ENCODE measurements at places on chromosomes 4 and X.
A peak's percentile ranks its signal among the peaks of the same experiment; 100 is the strongest.

DNA sequence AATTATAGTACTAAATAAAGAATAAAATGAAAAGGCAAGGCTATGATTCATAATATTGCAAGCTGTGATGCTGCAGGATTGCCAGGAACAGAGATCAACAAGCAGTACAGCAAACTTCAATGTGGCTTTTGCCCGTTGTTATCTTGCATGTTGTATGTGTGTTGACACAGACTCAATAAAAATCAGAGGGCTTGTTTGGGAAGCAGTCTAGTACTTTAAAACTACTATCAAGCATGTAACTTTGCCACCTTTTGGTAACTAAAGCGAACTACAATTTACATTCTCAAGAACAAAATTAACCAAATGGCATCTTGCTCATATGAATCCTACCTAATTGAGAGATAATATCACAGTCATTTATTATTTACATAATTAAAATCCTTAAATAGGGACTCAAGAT is 79.8 kb upstream of the GPM6A start:
- no peak for DNase-seq

GRCh38 chr4:7978489-7978888 is 38.8 kb upstream of the AFAP1 start:
- DNase-seq = no peak

DNA sequence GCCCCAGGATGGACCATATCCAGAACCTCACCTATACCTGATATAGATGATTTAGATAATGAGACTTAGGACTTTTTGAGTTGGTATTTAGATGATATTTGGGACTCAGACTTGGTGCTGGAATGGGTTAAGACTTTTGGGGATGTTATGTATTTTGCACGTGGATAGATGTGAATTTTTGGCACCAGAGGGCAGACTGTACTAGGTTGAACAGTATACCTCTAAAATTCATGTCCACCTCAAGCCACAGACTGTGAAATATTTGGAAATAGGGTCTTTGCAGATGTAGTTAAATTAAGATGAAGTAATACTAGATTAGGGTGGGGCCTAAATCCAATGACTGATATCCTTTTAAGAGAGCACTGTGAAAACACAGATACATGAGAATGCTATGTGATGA is 15.6 kb downstream of the RBM41 start:
- DNase-seq = no peak

GRCh38 chr4:176780995-176781738 is 11.6 kb downstream of the VEGFC start:
- no peak for DNase-seq

- no peak for DNase-seq
Measured at GRCh38 chr4:10346023-10346422, 111.2 kb downstream of the ZNF518B start.

DNA sequence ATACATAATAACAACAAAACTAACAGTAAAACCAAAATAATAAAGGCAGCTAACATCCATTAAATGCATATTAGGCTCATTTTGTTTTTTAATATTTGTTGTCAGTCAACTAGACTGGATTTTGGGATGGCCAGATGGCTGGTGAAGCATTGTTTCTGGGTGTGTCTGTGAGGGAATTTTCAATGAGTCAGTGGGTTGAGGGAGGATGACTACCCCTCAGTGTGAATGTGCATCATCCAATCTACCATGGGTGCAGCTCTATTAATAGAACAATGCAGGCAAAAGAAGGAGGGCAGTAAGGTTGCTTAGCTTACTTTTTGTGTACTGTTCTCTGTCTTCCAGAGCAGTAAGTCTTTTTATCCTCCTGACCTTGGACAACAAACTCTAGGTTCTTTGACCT is 484.2 kb upstream of the HS3ST1 start:
- no peak for DNase-seq

DNA sequence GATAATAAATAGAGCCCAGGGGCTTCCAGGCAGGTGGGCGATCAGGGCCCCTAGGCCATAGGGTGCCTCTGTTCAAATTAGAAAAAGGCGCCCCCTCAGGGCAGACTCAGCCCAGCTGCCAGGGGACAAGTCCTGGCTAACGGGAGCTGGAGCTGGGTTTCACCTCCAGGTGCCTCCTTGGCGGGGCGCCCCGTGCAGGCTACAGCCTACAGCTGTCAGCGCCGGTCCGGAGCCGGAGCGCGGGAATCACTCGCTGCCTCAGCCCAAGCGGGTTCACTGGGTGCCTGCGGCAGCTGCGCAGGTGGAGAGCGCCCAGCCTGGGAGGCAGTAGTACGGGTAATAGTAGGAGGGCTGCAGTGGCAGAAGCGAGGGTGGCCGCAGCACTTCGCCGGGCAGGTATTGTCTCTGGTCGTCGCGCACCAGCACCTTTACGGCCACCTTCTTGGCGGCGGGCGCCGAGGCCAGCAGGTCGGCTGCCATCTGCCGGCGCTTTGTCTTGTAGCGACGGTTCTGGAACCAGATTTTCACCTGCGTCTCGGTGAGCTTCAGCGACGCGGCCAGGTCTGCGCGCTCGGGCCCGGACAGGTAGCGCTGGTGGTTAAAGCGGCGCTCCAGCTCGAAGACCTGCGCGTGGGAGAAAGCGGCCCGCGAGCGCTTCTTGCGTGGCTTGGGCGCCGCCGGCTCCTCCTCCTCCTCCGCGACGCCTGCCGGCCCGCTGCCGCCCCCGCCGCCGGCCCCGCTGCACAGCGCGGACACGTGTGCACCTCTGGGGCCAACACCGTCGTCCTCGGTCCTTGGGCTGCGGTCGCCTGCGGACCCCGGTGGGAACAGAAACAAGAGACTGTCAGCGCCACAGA is 2.4 kb downstream of the NKX3-2 start:
- peak; percentile 32 for DNase-seq

DNA sequence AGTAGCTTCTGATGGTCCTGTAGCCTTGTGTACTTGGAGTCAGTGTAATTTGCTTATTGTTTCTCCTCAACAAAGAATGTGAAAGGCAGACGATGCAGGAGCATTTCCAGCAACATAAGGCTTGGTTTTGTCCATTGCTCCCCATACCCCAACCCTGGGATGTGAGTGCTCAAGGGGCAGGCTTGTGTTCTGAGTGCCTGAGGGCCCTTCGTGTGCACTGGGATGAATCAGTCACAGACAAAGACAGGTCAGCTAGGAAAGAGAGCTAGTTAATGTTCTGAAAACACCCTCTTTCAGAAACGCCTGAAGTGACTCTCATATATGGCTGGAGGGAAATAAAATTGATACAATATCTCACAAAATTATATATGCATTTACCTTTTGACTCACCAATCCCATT is 59.1 kb downstream of the PRPS1 start:
- DNase-seq = no peak

DNA sequence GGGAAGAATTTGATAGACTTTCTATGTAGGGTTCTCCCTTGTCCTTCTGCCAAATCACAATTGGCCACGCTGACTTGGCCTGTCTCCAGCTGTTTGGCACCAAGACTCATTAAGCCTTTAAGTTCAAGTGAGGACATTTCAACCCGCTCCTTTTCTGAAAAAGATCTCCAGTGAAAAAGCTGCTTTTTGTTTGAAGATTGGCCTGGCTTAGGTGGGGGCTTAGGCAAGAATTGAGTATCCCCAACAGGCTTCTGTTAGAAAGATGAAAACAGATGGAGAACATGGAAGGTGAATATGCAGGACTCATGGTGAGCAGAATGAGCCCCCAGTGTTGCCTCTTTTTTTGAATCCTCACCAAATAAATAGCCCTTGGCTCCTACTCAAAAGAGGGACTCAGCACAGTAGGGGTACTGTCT is 28.5 kb upstream of the LIMCH1 start:
- DNase-seq = no peak

DNA sequence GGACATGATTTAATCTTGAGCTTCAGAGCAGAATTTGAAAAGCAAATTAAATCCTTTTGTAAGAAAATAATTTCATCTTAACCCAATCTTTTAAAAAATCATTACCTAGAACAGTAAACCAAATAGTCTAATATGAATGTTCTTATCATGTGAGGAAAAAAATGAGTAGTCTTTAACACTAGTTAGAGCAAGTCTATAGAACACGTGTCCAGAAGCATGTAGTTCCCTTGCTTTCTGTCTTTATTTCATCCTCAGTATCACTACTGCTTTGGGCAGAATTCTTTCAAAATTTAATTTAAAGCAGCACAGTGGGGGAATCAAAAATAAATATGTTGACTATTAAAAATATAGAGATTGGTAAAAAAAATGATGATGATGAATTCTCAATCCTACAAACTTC is 2.1 kb downstream of the RBM47 start:
- DNase-seq = no peak

DNA sequence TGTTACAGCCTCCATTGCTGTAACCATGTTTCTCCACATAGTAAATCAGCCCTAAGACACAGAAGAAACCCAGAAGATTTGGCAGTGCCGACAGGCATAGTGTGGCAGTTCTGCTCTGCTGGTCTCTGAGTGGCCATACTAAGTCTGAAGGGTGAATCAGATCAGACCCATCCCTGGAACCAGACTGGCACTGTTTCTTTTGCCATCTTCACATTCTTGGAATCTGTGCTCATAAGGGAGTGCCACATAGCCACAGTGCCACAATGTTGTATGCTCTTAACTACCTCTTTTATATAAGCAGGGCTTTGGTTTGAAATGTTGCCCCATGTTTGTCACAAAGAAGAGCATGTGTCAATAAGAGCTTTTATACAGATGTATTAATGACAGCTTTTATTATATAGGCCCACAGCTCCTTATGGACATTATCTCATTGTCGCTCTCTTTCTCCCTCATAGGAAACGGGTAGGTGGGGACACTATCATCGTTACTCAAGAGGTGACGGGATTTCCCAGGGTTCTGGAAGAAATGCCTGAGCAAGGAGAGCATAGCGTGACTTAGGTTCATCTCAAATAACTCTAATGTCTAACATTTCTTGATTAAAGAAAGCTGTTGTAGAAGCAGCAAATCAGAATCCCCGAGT is 128.2 kb downstream of the CBR4 start:
- no peak for DNase-seq

DNA sequence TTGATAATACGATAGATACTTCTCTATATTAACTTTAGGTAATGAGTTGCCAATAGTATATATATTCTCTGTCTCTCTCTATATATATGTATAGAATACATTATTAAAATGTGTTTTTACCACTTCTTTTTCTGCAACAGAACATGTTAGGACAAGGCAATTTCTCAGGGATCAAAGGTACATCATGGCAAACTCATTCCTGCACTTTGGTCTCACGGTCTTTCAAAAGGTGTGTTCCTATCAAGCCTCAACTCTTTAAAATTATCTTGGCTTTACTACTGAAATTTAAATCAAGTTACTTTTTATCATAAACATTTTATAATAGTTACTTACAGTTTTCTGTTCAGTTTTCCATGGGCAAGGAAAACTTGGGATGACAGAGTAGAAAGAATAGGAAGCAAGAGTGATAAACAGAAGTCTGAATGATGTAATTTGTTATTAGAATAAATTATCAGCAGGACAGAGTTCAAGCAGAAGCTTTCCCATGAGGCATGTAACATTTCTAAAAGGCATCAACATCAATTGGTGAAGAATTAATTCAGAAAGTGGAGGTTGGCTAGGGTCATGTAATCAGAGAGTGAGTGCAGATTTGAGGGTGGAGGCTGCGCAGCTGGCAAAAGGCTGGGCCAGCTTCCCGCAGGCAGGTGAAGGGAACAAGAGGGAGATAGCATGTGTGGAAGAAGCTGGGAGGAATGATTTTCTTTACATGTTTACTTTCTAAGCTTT is 59.7 kb upstream of the LRAT start:
- no peak for DNase-seq

GRCh38 chr4:147820975-147821374 is 89.1 kb downstream of the ARHGAP10 start:
- no peak for DNase-seq

- no peak for DNase-seq
Measured at GRCh38 chr4:184279496-184280061, 61.9 kb upstream of the ENPP6 start.

DNA sequence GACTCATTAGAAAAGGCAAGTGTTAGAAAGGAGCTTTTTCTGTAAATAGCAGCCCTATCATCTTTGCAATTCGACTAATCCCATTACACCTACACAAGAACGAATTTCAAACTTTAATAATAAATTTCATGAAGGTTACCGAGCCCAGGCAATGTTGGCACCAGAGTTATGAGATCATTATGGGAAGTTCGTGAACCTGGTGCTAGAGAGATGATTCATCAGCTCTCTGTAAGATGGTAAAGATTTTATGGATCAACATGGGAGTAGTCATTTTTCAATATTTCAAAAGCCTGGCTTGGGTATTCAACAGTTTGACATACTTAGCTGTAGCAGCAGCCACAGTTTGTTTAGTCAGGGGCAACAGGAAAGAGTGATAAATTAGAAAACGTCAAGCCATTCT is 35.8 kb downstream of the AMELX start:
- DNase-seq = no peak

DNA sequence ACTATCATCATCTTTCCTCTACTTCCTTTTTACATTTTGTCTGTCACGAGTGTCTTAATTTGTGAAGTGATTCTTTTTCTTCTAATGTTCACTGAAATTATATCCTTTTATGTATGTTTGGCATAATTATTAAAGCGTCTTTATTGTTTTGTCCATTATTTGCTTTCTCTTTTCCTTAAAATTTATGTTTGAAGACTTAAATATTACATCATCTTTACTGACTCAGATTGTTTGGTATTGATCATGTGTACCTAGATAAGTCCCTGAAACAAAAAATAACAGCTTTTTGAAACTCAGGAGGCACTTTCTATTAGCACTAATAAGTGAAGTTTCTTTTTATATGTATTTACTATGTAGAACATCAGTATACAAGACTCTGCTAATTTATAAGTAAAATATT is 120.1 kb downstream of the RAP1GDS1 start:
- no peak for DNase-seq

DNA sequence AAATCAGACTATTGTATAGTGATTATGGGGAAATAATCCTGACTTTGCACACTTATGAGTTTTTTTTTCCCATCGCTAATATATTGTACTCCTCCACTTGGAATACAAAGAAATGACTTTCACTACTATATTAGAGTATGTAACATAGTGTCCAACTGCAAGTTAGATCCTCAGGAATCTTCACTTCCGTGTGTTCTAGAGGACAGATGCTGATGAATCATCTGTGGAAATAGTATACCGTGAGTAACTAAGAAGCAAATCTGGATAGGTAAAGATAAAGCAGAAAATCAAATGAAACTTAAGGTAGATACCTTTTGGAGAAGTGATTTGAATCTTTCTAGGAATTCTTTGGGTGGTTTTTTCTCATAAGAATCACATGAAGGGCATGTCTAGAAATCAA is 8.3 kb downstream of the IL21 start:
- no peak for DNase-seq

GRCh38 chr4:89215736-89216135 is 91.9 kb downstream of the GPRIN3 start:
- no peak for DNase-seq

DNA sequence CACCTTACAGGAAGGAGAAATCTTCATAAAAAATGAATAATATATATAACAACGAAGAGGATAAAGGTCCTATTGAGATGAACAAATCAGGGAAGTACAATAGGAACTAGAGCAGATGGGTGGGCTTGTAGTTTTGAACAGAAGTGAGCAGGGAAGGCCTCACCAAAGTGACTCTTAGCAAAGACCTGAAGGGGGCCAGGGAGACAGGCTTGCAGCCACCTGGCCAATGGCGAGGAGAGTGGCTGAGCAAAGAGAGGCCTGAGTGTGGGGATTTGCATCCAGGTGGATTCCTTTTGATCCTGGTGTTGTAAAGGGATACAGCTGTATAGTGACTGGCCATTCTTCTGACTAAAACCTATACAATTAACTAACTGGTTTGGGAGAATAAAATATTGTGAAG is 354.1 kb downstream of the CAMK2D start:
- DNase-seq = no peak

GRCh38 chrX:119503484-119503861 is 35.2 kb downstream of the SLC25A5 start:
- DNase-seq = no peak

- no peak for DNase-seq
Measured at GRCh38 chr4:7608046-7608445, 173.3 kb upstream of the PSAPL1 start.

All from activated CD4-positive, alpha-beta T cell treated with anti-CD3 and anti-CD28 coated beads, Interleukin-2, Interleukin-4, amounts not matched to agents 100 ng/mL and 50 ng/mL, durations not matched to agents 16 hours and 8 hours (primary cell).